ENCODE measurements at places on chromosomes 2 and 18.

DNA sequence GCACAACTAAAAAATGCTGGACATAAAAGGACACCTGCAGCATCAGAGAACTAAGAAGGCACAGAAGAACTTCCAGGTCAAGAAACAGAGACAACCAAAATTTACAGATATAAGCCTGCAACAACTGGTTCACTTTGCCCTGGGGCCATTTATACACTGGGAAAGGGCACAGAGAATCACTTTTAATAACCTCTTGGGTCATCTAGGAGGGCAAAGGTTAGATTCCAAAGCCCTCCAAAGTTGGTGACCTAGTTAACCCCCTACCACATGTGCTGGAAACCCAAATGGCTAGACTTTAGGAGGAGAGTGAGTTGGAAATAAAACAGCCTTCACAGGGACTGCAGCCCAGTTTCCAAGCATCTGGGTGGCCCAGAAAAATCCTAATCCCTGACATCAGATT lies 3.3 kb downstream of the RNU4ATAC start:
- no peak for DNase-seq

GRCh38 chr18:61643884-61644647 lies 248.7 kb downstream of the RNF152 start:
- no peak for DNase-seq

DNA sequence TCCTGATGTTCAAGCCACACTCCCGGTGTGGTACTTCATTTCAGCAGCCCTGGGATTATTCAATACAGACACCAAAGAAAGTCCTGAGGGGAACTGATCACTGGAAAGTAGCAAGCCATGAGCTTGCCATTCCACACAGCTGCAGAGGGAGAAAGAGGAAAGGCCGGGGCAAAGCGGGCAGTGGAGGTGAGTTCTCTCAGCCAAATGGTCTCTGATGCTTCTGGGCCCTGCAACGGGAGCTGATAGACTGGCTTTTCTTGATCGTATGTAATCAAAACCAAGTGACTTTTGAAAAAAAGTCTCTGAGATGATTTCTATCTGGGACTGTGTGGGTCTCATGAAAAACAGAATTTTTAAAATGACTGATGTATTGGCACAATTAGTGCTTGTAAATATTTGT lies 152.9 kb downstream of the ALPK2 start:
- no peak for DNase-seq

GRCh38 chr18:37393221-37393827 lies 172.3 kb downstream of the CELF4 start:
- no peak for DNase-seq

DNA sequence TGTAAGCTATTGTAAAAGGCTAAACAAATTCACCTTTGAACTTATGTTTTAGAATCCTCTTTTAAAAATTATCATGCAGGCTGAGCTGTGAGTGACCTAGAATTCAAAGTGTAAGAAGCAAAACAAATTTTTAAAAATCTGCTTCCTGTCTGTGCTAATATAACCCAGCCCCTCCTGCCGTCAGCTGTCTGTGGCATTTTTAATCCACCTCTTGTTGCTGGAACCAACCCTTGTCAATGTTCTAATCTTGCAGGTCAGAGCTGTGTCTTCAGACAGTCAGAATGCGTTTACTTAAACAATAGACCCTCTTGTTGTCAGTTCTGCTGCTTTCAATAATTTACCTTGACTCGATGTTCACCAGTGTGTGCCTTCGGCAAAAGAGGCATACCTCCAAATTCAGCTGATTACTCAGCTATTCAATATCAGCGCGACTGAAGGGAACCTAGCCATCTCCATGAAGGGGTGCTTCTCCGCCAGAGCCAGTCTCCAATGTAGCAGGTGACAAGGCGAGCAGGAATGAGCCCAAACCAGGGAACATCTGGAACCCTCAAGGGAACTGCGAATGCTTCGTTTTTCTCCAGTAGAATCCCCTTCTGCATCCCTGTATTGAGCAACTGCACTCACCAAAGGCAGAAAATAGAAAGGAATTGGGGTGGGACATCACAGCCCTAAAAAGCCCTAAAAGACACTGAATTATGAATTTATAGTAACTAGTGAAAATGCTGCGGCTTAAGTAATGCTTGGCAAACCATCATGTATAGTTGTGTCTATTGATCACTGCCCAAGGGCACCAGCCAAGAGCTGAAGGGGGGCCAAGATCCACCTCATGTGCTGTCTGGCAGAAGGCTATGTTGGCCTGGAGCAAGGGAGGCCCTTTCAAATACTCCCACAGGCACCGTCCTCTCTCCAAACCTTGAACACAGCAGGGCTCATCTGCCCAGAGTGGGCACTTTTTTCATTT lies 62.5 kb downstream of the LYPD6B start:
- DNase-seq, result no peak

- peak; percentile 50 for DNase-seq
These were observed 199.8 kb downstream of the CLIP4 start for GRCh38 chr2:29314816-29315571.

Measured in NCI-H187 (cell line).